ENCODE measurements at places on chromosomes 13 and 19. TPM values are rescaled to one million over a fixed set of nuclear protein-coding genes. Genes with fewer than 3 reads are reported as not detected.
A peak's percentile ranks its signal among the peaks of the same experiment; 100 is the strongest.

DNA sequence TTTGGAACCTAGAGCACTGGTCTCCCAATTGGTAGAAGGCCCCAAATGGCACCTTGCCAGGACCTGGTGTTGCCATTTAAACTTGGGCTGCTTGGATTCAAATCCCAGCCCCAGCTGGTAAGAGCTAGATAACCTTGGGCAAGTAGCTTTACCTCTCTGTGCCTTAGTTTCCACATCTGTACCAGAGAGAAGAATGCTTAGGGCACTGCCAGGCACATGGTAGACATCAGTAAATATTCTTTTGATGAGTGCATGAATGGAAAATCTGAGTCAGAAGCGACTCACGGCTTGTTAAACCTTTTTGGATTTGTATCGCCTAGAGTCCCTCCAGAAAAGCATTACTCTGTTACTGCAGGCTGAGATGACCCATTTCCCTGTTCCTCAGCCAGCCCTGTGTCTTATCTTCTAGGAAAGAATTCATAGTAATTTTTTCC, 90.9 kb downstream of the SIPA1L3 start:
- H3K36me3 ChIP-seq, result no peaks in the 10 kb centered on the region
- peaks cover 9% of the 10 kb centered on the region for H3K4me1 ChIP-seq
- peak; percentile 38 for DNase-seq
- H3K4me3 ChIP-seq, result no peak overlapping the region

- no peaks in the 10 kb centered on the region for H3K36me3 ChIP-seq
- DNase-seq, result no peak
Observed at GRCh38 chr13:94988654-94989053, 276.3 kb upstream of the SOX21 start.

DNA sequence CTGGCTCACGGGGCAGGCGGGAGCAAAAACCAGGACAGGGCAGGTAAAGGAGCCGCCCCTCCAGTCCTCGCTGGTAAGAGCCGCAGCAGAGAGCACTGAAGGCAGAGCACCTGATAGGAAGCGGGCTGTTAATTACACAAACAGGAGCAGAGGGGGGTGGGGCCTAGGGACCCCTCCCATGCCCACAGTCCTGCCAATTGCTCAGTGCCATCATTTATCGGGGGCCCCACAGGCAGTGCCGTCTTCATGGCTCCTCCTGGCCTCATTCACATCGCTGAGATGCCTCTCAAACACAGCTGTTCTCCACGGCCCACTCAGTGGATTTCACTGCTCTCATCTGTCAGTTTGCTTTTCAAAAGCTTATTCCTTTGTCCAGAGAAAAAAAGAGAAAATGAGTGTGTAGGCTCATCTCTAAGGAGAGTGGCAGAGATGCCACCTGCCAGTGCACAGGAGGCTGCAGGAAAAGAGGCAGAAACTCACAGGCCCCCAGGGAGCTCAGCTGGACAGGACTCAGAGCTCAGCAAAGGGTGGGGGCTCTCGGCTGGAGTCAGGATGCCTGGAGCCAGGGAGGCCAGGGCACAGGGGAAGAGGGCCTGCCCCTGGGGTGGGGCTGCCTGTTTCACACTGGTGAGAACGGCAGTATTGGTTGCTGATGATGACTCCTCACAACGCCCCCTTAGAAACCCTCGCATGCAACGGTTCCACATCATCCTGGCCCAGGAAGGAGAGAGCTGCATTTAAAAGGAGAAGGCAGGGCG, 174.6 kb downstream of the COL4A1 start:
- DNase-seq, result no peak
- H3K27ac ChIP-seq, result no peak overlapping the region
- no peaks in the 10 kb centered on the region for H3K27me3 ChIP-seq
- no peaks in the 10 kb centered on the region for H3K4me1 ChIP-seq
- no peaks in the 10 kb centered on the region for H3K36me3 ChIP-seq

- H3K36me3 ChIP-seq, result no peaks in the 10 kb centered on the region
- H3K4me1 ChIP-seq, result no peaks in the 10 kb centered on the region
- no peak overlapping the region for H3K4me3 ChIP-seq
- H3K27me3 ChIP-seq, result no peaks in the 10 kb centered on the region
- no peak overlapping the region for H3K27ac ChIP-seq
- DNase-seq, result no peak
Observed at GRCh38 chr13:97905517-97905916, 48.0 kb upstream of the IPO5 start.

GRCh38 chr19:10640361-10640760, 13.8 kb upstream of the ILF3 start:
- H3K27ac ChIP-seq, result no peak overlapping the region
- H3K4me1 ChIP-seq, result no peaks in the 10 kb centered on the region
- DNase-seq, result no peak

DNA sequence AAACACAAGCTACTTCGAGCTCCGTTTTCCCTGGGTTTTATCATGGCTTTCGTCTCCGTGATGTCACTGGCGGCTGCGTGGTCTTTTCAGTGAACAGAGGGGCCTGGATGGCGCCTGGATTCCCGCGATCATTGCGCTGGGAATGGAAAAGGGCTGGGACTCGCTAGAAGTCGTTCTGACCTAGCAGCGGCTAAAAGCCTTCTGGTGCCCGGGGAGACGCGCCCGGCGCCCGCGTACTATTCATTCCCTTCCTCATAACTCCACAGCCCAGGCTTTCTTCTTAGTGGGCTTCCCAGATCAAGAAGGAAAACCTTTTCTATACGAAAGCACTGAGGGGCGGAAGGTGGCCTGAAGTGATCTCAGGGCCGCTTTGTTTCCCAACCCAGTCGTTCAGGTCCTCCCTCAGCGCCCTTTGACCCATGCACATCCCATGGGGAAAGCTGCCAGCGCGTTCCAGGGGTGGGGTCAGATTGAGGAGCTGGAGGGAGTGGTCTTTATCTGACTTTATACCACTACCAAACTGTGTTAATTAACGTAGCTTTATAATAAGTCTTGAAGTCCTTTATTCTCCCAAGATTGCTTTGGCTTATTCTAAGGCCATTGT, 96.6 kb downstream of the ELF1 start:
- no peaks in the 10 kb centered on the region for H3K36me3 ChIP-seq
- no peaks in the 10 kb centered on the region for H3K27me3 ChIP-seq
- no peak overlapping the region for H3K4me3 ChIP-seq
- no peak overlapping the region for H3K27ac ChIP-seq
- peaks cover 10% of the 10 kb centered on the region for H3K4me1 ChIP-seq
- DNase-seq, result no peak

Gene SLC7A9
- total RNA-seq, result 0.50 TPM

DNA sequence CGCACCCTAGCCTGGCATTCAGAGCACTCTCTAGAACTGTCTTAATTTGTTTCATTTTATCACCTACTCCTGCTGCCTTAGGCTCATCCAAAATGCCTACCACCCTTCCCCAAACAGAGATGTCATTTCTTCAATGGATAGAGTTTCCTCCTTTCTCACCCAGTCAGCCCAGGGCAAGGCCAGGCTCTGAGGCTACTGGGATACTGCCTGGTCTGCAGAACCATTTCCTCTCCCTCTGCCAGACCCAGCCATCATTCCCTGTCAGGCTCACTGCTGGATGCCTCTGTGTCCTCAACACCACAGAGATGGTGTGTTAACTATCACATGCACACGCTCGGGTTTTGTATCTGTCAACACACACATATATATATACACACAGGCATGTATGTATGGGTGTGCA, 47.2 kb downstream of the C13orf42 start:
- DNase-seq, result no peak
- no peak overlapping the region for H3K4me3 ChIP-seq
- H3K4me1 ChIP-seq, result no peaks in the 10 kb centered on the region
- H3K27me3 ChIP-seq, result peaks cover 7% of the 10 kb centered on the region

Gene ZNF28
- total RNA-seq, result 15.2 TPM

DNA sequence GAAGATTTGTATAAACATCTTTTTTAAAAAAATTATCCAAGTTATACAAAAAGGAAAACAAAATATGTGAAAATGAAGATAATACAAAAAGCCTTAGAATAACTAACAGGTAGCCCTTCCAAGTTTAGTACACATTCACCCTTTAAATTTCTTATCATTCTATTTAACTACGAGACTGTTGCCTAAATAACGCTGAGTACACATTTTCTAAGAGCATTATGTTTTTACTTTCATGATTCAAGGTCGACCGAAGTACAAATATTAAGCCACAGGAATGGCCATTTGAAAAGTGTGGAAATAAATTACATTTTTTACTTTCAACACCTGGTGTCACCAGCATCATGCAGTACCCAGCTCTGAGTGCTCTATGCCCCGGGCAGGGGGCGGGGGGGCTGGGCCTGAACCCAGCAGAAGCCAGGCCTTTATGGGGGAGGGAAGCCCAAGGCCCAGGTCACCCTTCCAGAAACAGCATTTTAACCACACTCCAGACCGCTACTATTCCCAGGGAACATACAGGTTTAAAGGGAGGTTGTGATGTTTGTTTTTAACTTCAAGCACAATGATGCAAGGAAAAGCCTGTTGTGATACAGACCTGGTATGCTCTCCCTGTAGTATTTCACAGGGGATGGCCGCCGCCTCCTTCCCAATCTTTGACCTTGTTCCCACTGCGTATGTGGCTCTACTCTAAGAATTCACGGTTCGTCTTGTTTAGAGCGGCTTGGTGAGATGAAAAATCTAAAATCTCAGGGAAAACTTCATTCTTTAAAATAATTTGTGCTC, 24.0 kb downstream of the GGACT start:
- H3K27me3 ChIP-seq, result no peaks in the 10 kb centered on the region
- no peak for DNase-seq
- H3K36me3 ChIP-seq, result no peaks in the 10 kb centered on the region
- no peak overlapping the region for H3K4me3 ChIP-seq

GRCh38 chr19:15317392-15318071, 14.8 kb downstream of the BRD4 start:
- no peak for DNase-seq
- H3K36me3 ChIP-seq, result no peaks in the 10 kb centered on the region
- H3K4me3 ChIP-seq, result no peak overlapping the region

Data from adrenal gland (tissue), 19 donors.